COR-L47 (cell line): ENCODE measurements at places on chromosomes 2 and 18.

DNA sequence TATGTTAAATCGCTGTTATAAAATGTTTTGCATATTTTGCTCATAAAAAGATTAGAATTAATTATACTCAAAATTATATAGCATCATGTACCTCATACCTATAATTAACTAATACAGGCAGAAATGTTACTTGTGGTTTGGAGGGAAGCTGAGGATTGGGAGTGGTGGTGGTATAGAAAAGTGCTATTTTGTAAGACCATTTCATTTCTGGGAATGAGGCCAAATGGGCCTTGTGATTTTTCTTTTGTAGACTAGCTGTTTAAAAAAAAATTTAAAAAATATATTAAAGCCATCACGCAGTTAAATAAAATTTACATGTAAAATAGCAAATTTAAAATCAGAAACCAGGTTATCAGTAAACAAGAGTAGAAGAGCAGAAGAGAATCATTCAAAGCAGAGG is 560.8 kb upstream of the FAM98A start:
- no peak for DNase-seq

DNA sequence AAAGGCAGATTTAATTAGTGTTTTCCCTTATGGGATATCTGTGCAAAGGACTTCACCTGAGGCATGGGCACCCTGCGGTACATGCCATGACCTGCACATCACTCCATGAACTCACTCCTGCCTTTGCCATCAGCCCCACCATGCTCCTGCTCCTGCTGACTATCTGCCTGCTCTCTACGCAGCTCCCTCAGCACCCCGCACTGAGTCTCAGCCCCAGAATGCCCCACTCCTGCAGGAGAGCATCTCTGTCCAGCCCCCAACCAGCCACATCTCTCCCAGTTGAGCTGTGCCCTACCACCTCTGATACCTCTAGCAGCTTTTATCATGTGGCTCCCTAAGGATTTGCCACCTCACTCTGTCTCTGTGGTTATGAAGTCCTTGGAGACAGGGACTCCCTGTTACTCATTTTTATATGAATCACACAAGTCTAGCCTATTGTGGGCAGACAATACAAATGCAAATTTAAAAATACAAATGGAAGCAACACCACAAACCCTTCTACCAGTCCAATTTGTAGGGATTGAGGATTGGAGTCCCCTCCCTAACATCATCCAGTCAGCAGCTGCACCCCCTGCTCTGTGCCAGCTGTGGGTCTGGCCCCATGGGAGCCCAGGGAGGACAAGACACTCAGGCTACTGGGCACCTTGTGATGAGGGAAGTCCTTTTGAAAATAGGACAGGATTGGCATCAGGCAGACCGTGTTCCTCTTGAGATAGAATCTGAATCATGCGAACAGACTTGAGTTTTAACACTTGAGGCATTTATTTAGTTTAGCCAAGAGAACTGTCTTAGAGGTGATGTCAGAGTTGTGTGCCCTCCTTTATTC is 689.6 kb upstream of the HS6ST1 start:
- DNase-seq = no peak

DNA sequence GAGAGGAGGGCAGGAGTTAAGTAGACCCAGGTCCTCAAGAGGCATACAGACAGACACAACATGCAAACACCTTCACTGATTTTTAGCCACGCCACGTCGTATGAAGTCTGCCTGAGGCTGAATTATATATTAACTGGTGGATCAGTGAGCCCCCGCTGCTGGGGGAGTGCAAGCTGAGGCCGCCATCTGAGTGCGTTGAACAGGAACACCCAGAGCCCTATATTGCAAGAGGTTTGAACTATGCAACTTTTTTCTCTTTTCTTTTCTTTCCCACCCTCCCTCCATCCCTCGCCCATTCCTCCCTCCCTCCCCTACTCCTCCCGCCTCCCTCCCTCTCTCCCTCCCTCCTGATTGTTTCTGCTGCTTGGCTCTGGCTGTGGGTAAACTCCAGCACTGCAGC is 30.2 kb downstream of the SETBP1 start:
- DNase-seq = no peak

DNA sequence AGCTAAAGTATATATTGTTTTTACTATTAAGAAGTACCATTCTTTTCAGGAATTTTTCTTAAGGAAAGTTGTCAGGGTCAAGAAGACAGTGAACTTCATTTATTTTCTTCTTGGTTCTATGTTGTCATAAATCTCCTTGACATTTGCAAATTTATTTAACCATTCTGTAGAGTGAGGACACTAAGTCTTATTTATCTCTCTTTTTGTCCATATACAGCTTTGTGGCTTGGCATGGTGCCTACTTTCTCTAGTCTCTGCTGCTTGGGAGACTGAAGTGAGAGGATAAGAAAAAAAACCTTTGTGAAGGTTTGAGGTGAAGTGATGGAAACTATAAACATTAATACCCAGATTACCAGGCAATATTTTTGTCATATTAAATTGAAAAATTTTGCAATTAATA is 1389.4 kb downstream of the SUCLG1 start:
- no peak for DNase-seq

DNA sequence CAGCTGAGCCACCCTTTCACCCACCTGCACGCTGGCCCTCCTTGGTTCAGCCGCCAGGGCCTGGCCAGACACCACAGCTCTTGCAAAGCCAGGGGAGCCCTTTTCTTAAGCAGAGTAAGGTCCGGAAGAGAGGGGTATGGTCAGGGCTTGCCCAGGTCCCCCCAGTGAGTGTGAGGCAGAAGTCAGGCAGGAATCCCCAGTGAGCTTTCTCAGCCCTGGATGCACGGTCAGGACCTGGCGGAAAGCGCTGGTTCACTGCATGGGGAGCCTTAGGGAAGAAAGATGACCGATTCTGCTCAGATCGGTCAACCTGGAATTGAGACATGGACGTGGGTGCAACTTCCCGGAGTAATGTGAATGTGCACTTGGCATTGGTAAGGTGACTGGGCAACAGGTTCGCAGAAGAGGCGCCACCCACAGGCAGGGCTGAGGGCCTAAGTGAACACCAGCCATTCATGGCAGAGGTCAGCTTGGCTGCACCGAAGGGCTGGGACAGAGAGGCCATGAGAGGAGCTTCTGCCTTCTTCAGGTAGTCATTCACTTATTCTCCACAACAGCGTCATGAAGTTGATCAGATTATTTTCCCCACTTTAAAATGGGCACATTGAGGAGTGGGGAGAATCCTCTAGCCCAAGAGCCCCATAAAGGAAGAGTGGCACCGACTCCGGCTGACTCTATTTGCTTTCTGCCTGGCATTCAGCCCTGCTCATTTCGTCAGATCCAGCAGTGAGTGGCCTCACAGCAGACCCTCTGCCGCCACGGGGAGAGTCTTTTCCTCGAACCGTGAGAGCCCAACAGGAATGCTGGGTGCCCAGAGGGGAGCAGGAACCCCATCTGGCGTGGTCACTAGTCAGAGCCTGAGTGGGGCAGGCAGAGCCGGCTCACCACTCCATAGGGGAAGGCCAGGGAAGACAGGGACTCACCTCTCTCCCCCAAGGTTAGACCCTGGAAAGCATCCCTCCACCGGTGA is 35.8 kb downstream of the SCTR start:
- no peak for DNase-seq

DNA sequence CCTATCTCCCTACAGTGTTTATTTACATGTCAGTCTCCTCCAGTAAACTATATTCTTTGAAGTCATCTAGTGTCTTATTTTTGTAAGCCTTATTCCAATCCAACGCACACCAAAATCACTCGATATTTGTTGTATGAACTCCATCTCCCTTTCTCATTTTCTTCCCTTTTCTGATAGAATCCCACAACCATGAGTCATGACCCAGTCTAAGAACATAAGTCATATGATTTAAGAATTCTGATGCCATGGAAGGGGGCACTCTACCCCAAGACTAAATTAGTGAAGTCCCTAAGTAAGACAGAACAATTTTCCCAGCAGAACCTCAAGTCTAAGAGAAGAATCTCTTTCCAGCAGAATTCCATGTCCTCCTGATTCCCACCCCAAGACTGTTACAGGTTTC is 5.4 kb downstream of the CHMP3 start:
- DNase-seq = no peak

GRCh38 chr18:46073474-46074331 is 1.6 kb upstream of the PSTPIP2 start:
- peak; percentile 65 for DNase-seq

- DNase-seq = no peak
Measured at GRCh38 chr2:38178556-38179419, 102.8 kb upstream of the CYP1B1 start.

DNA sequence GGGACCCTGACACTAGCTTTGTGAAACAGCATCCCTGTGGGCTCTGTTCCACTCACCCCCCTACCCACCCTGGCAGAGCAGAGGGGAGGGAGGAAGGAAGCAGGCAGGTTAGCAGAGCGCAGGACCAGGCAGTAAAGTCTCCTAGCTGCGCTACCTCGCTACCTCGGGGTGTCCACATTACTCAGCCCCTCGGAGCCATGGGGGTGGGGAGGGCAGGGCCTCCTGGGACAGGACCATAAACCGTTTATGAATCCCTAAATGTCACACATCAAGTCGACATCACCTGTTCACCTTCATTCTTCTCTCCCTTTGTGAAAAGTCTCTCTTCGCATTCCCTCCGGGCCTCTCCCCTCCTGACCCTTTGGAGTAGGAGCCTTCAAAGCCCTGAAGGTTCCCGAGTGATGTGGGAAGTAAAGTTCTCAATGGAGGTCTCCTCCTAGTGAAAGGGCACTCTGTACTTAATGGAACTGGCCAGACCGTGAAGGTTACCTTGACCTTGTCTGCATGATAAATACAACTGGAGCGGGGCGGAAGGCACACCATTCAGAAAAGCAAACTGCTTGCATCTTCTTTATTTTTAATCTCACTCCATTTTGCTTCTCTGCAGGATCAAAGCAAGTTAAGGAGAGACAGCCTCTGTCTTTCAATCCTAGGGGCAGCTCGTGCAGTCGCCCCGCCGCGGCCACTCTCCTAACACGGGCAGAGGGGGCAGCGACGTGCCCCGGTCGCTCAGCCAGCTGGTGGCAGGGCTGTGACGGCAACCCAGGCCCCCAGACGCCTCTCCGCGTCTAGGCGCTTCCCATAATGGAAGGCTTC is 23.7 kb upstream of the SMAD7 start:
- no peak for DNase-seq

DNA sequence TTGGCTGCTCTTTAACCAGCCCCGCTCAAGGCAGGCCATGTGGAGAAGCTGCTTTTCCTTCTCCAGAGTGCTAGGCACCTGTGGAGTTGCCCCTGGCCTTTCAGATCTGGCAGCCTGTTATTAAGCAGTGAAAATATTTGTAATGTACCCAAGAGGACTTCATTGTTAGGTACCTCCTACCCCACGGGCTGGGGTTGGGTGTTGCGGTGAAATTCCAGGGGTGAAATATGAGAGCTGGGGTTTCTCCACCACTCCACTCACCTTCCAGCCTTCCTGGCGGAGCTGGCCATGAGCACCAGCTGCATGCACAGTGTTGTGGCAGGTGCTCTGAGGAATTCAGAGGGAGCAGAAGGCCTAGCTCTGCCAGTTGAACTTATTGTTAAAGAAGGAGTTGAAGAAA is 39.1 kb downstream of the NTSR2 start:
- DNase-seq = no peak

DNA sequence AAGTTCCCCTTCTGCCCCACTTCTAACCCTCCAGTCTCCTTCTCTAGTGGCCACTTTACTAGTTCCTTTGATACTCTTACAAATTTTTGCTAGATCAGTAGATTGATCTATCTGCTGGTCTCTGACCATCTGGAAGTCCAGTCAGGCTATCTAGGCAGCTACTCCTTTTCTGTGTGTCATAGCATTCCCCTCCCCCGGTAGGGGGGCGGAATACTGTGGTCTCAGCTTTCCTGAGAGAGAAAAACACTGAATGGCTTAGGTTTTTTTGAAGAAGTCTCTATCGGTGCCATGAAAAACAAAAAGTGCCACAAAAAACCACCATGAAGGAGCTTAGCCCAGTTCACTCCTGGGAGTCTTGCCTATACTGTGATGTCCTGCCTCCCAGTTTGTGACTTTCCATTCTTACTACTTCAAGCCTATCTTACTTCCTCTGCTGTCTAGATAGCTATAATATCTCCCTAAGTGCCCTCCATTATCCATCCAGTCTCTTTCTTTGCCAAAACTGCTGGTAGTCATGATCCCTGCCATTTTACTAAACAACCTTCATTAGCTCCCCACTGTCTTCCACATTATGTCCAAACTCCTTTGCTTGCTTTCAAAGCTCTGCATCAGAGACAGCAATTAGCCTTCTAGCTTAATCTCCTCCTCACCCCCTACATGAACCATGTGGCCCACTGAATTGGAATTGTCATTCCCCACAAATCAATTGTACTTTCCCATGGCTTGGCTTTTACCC is 29.9 kb downstream of the TPGS2 start:
- no peak for DNase-seq

DNA sequence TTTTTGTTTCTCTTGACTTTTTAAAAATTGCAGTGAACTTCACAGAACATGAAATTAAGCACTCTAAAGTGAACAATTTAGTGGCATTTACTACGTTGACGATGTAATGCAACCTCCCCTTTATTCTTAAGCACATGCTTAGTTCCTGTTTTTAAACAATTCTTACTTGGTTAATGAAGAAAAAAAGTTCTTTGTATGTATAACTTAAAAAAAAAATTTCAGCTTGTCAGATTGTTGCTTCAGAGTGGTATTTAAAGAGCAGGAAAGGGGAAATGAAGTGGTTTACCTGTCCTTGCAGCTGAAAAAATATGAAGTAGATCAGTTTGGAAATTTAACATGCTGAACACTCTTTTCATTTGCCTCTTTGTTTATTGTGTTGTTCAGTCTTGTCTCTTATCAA is 95.7 kb upstream of the RASGRP3 start:
- DNase-seq = no peak

- DNase-seq = no peak
Measured at GRCh38 chr2:124755386-124755785, 730.3 kb downstream of the CNTNAP5 start.

- no peak for DNase-seq
Measured at GRCh38 chr18:39655341-39655740, 2089.7 kb upstream of the CELF4 start.

GRCh38 chr2:127576433-127577207 is 41.1 kb downstream of the MYO7B start:
- DNase-seq = no peak

GRCh38 chr2:144467502-144468137 is 52.3 kb downstream of the ZEB2 start:
- no peak for DNase-seq

DNA sequence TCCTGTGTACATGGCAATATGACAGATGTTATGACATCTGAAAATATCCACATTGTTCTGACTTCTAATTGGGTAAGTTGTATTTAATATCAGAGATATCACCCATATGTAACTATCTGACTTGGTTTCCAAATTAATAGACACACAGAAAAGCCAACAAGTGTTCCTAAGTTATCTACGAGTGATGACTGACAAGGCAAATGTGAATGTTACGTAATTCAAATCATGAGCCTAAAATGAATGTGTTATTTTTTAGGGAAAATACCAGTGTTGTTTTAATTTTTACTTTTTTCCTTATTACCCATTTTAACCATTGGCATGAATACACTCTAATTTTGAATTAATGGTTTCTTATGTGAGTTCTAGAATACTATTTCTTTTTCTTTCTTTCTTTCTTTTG is 15.8 kb upstream of the PNO1 start:
- DNase-seq = no peak
